ENCODE measurements at places on chromosomes 1 and 21.

DNA sequence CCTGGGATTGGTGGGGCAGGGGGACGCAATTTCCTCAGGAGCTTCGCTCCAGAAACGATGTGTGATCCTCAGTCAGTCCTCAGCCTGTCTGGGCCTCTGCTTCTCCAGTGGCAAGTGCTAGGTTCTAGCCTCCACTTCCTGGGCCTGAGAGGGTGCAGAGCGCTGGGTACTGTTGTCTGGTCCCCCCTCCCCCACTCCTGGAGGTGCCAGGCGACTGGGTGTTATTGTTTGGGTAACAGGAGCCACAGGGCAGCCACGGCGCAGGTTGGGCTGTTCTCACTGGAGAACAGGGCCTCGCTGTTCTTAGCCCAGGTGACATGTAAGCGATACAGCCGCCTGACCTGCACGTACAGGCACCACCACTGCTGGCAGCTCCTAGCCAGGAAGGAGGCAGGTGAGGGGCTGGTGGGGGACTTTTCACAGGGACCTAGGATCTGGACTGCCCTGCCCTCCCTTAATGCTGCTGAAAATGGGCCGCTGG is 2.1 kb downstream of the RPS6KA1 start:
- peak; percentile 90 for DNase-seq
- no peak overlapping the region for H3K27ac ChIP-seq
- H3K27me3 ChIP-seq = no peaks in the 10 kb centered on the region

DNA sequence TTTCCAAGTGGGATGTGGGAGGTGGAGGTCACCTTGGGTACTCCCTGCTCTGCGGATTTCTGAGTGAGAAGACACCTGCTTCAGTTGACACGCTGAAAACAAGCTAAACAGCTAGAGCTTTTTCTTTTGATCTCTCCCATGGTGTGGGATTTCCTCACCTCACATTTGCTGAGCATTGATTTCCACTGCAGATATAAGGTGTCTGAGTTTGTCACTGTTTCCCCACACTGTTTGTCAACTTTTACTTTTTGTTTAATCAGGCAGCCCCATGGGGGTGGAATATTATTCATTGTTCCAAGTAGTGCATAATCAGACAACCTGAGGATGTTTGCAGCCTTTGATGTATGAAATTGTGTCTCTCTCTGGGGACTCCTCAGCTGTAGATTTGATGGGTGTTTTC is 49.5 kb downstream of the FASLG start:
- no peak for DNase-seq
- H3K36me3 ChIP-seq = no peaks in the 10 kb centered on the region
- H3K27ac ChIP-seq = no peak overlapping the region
- no peak overlapping the region for H3K4me3 ChIP-seq

- H3K36me3 ChIP-seq = no peaks in the 10 kb centered on the region
- no peak for DNase-seq
- no peak overlapping the region for H3K4me3 ChIP-seq
- H3K27me3 ChIP-seq = no peaks in the 10 kb centered on the region
- H3K4me1 ChIP-seq = peaks cover 5% of the 10 kb centered on the region
- no peak overlapping the region for H3K27ac ChIP-seq
These were observed 47.5 kb upstream of the CTPS1 start for GRCh38 chr1:40932006-40932405.

DNA sequence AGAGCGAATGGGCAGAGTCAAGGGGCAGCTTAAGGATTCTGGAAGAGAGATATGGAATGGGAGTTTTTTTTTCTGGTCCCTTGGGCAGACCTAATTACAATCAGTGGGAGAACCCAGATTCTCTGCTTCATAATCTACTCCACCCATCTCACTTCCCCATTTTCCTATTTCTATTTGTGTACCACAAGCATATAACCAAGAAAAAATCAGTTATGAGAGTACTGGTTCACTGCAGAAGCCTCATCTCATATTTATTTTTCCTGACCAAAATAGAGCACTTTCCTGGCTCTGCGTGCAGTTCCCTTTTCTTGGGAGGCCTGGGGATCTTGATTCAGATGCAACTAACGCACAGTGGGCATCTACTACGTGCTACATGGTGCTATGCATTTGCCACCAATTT is 82.2 kb upstream of the SLFNL1 start:
- no peak overlapping the region for H3K27ac ChIP-seq
- H3K36me3 ChIP-seq = peaks cover 3% of the 10 kb centered on the region

DNA sequence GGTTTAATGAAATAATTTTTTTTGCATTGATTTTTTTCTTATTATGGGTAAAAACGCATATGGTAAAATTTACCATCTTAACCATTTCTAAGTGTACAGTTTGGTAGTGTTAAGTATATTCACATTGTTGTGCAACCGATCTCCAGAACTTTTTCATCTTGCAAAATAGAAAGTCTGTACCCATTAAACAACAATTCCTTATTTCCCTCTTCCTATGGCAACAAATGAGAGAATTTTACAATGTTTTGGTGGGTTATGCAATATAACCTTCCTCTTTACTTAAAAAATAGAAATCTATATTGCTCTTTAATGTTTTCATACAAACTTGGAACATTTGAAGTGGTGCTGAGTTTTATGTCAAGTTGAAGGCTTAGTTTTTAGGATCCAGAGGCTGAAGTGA is 26.6 kb downstream of the MAP3K7CL start:
- H3K27ac ChIP-seq = no peak overlapping the region
- no peak for DNase-seq
- peaks cover 17% of the 10 kb centered on the region for H3K4me1 ChIP-seq
- H3K4me3 ChIP-seq = no peak overlapping the region
- no peaks in the 10 kb centered on the region for H3K27me3 ChIP-seq

All from osteoblast (primary cell).